ENCODE measurements at places on chromosomes 6 and 20.

GRCh38 chr6:3744901-3745470 lies 6.5 kb downstream of the PXDC1 start:
- no peak for DNase-seq

GRCh38 chr6:143605906-143606521 lies 71.8 kb upstream of the PHACTR2 start:
- no peak for DNase-seq

DNA sequence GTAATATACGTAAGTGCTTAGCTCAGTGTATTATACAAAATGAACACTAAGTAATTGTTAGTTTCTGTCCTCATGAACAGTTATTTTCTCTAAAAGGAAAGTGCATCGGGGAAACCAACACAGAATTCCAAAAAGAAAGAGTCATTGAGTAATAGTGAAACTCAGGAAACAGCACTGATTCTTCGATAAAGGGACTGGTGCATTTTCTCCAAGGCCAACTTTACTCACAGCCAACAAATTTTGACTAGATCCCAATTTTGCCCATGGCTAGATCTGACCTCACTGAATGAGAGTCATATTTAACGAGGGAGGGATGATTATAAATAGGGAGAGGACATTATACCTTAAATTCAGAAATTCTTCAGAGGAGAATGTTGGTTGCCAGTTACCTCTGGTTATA lies 390.9 kb upstream of the NRSN1 start:
- no peak for DNase-seq

GRCh38 chr20:47541355-47541922 lies 39.8 kb downstream of the NCOA3 start:
- DNase-seq = no peak

DNA sequence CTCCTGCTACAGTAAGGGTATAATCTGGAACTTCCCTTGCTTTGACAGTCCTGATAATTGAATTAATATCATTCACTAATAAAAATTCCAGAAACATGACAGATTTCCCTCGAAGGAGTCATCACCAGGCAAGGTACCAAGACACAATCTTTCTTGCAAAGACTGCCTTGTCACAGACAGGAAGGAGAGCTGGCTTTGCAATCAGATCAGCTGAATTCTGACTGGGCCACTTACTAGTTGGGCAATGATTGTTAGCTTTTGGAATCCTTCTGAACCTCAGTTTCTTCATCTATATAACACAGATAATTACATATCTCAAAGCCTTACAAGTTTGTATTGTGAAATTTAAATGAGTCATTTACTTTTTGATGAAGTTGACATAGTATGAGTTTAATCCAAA lies 344.2 kb downstream of the RFPL4B start:
- DNase-seq = no peak

DNA sequence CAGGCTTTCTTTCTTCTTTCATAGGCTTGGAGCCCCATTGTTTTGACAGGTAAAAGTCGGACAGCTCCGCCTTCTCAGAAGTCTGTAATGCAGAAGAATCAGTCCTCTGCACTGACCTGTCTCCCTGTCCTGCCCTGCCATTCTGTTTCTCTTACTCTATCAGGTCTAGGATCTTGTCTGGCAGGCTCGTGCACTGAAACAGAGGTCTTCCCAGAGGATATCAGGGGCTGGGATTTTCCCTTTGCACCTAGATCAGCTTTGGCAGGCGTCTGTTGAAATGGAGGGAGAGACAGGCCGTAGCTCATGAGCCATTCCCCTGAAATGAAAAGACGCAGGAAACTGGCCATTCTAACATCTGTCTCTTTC lies 25.0 kb downstream of the KIF3B start:
- DNase-seq = no peak

GRCh38 chr6:125236536-125237327 lies 65.0 kb downstream of the HDDC2 start:
- no peak for DNase-seq

DNA sequence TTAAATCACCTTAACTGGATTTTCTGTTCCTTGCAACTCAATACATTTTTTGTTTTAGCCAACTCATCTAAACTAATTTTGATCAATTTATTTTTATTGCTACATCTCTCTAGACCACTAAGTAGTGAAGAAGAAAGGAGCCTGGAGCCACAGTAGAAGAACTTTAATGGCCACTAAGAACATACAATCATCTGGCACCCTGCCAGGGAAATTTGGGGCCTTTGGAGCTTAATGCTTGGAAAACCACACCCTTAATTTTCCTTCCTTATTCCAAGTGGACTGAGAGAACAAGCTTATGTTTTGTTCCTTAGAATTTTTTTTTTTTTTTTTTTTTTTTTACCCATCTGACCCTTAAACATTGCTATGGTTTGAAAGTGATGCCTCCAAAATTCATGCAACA lies 12.0 kb upstream of the GMDS start:
- DNase-seq = no peak

- DNase-seq = no peak
These were observed 236.8 kb upstream of the MARCKS start for GRCh38 chr6:113620386-113620785.

Measured in mucosa of gallbladder (tissue), 1 donor.